ENCODE measurements at places on chromosomes 5 and 9. TPM values are rescaled to one million over a fixed set of nuclear protein-coding genes. Genes with fewer than 3 reads are reported as not detected.

- DNase-seq, result no peak
- peak overlapping the region; percentile 86 for H3K27ac ChIP-seq
- peaks cover 39% of the 10 kb centered on the region for H3K27me3 ChIP-seq
- H3K36me3 ChIP-seq, result no peaks in the 10 kb centered on the region
These were observed 398 bp upstream of the BASP1 start for GRCh38 chr5:17216974-17217492.

DNA sequence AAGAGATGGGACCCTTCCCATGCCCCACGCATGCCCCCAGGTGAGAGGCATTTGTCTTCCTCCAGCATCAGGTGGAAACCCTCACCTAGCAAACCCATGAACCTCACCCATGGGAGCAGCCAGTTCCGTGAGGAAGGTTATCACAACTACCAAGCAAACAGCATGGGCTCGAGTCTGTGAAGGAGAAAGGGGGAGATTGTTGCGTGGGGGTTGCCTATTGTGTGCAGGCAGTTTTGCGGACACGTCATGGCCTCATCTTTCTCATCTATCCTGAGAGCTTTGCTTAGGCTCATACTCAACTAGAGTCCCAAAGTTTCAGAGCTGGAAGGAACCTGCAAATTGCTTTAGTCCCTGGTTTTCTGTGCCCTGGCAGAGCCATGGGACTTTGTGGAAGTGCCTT, 73.6 kb upstream of the TGFBR1 start:
- no peaks in the 10 kb centered on the region for H3K27me3 ChIP-seq
- no peak for DNase-seq
- no peaks in the 10 kb centered on the region for H3K4me1 ChIP-seq
- no peak overlapping the region for H3K4me3 ChIP-seq
- no peaks in the 10 kb centered on the region for H3K36me3 ChIP-seq
- no peak overlapping the region for H3K27ac ChIP-seq

PDZD2 gene
- 49.8 TPM for total RNA-seq

- no peak overlapping the region for H3K4me3 ChIP-seq
- no peak for DNase-seq
- peaks cover 67% of the 10 kb centered on the region for H3K4me1 ChIP-seq
- no peaks in the 10 kb centered on the region for H3K27me3 ChIP-seq
- peak overlapping the region; percentile 74 for H3K27ac ChIP-seq
These were observed 109.3 kb downstream of the DAPK1 start for GRCh38 chr9:87606841-87607521.

DNA sequence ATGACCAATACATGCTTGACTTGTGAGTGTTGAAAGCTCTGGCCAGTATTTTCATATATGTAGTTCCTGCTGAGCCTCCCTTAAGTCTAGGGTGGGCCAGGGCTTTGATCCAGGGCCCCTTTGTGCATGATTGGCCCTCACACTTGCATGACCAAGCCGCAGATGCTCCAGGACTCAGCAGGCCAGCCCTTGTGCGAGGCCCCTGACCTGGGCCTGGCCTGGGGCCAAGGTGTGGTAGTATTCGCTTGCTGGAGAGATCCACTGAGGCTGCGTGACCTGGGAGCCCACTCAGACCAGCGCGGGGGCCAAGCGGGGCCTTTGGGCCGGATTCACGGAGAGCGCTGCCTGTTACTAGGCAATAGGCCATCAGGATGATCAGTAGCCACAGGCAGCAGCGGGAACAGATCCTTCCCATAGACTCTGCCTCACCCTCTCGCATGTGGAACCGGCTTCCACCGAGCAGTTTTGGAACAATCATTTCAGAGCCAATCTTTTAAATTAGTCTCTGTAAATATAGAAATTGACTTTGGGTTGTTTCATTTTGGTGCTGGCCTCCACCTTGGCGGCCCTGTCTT, 79.0 kb upstream of the PTCH1 start:
- H3K27me3 ChIP-seq, result no peaks in the 10 kb centered on the region
- no peak for DNase-seq
- H3K36me3 ChIP-seq, result no peaks in the 10 kb centered on the region
- no peaks in the 10 kb centered on the region for H3K4me1 ChIP-seq
- H3K27ac ChIP-seq, result no peak overlapping the region

Measured in left lung (tissue), 14 donors.